ENCODE measurements at places on chromosomes 2 and 18. TPM values are rescaled to one million over a fixed set of nuclear protein-coding genes. Genes with fewer than 3 reads are reported as not detected.

GRCh38 chr2:4258563-4258962 lies 555.2 kb downstream of the DCDC2C start:
- DNase-seq: no peak

DHRS9 gene
- total RNA-seq: not detected

GRCh38 chr2:119352357-119352756 lies 14.3 kb downstream of the C2orf76 start:
- DNase-seq: no peak

DNA sequence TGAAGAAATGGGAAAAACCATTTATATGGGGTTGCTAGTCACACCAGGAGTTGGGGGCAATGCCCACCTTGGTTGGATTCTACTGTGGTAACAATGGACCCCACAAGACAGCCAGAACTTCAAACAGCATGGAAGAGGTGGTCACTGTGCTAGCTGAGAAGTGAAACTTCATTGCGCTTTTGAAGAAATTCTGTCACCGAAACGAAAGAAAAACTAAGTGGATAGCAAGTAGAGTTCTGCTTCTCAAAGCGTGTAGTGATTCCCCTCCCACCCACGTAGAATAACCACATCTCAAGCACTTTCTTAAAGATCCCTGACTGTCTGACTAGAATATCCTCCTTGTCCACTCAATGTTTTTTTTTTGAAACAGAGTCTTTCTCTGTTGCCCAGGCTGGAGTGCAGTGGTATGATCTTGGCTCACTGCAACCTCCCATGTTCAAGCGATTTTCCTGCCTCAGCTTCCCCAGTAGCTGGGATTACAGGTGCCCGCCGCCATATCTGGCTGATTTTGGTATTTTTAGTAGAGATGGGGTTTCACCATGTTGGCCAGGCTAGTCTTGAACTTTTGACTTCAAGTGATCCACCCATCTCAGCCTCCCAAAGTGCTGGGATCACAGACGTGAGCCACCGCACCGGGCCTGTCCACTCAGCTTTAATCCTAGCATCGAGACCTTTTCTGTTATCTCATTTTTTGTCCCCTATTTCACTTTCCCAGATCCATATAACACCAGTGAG lies 30.1 kb upstream of the CCL20 start:
- no peak for DNase-seq

BOLL gene
- total RNA-seq: not detected

ERMN gene
- total RNA-seq: not detected
